Esophagus squamous epithelium (tissue), 5 donors: ENCODE measurements at places on chromosomes 2 and 18.

DNA sequence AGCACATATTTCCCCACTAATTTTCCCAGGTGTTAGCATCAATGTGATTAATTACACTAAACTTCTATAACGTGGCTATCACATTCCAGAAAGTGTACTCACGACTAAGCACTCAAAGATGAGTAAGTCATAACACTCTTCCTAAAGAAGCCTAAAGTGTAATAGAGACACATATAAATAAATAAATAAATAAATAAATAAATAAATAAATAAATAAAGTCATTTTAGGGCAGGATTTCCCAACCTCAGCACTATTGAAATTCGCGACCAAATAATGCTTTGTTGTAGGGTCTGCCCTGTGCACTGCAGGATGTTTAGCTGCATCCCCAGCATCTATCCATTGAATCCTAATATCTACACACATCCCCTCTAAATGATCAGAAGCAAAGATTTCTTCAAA lies 390.9 kb downstream of the CDH7 start:
- no peak for DNase-seq

DNA sequence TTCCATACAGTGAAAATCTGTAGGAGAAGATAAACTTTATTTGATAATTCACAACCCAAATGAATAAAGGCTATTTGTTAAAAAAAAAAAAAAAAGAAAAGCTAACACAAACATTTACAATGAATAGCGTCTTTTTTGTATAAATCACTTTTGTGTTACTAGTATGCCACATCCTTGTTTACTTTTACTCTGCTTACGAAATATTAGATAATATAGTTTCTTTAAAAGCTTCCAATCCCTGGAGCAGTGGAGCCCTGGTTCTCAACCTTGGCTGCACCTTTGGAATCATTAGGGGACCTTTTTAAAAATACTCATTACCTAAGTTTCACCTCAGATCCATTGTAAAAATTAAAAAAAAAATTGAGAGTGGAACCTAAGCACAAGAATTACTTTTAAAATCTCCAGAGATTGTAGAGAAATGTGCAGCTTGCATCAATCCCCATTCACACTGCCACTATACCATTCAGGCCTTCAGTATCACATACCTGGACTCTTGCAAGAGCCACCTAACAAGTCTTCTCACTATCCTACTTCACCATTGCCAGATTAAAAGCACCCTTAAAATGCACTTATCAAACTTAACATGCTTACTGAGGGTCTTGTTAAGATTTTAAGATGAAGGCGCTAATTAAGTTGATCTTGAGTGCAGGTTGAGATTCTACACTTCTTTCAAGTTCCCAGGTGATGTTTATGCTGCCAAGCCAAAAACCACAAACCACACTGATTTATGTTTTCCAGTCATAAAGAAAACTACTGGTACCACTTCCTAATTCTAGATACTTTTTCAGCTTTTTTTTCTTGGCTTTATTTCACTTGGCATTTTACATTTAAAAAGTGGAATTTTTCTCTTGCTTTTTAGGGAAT lies 59.7 kb upstream of the ZC3H15 start:
- DNase-seq: no peak

DNA sequence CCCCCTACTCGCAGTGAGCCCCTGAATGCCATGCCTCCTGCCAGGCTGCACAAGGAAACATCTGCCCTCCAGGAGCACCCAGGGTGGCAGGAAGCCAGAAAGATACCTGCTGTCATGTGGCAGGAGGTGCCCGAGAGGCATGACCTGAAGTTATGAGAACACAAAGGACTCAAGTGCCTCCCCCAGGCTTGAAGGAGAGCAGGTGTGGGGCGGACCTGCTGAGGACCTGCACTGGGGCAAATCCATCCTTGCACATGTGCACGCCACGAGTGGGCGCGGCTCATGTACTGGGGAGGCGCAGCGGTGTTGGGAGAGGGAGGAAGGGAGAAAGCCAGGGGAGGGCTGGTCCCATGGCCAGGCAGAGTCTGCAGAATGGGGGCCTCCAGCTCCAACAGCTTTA lies 26.9 kb downstream of the SDC1 start:
- no peak for DNase-seq

DNA sequence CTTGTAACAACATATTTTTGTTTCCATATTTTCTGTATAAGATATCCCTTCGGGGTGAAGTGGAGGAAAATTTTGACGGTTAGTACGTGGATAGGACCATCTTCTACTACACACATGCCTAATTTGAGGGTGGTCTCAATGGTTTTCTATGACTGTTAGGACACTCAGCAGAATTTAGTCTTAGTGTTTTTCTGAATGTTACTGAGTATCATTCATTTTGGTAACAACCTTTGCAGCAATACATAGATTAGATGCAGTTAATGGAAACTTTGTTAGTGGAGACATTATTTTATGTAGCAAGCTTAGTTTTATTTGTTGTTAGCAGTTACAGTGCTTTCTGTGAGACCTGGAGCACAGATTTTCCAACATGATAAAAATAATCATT lies 1.6 kb downstream of the ITGAV start:
- DNase-seq: no peak

DNA sequence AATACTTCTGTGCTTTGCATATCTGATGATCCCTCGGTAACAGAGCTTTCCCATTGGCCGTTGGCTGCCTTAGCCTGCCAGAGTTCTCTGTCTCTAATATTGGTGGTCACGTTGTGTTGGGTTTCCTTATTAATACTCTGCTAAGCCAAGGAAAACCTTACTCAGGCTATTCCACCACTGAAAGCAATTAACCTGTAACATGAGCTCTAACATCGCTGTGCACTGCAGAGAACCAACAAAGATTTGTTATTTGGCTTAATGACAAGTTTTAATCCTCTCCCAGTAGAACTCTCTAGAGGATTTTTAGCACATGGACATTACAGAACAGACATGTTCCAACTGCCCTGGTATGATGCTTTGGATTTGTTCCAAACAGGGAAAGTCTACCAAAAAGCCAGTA lies 825.9 kb upstream of the POU3F3 start:
- DNase-seq: no peak

DNA sequence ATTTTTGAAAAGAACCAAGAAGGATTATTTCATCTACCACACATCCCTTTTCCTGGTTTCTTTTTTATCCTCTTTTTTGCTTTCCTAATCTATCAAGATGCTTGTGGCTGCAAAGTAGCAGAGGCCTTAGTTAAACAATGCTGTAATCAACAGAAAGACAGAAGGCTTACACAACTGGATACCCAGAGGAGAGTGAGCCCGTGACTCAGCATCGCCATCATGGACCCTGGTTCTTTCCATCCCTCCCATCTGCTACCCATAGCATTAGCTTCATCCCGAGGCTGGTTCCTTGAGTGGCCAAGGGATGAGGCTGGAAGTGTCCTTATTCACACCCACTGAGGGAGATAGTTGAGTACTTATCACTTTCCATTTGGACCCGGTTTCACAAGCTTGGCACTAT lies 7.5 kb upstream of the HAAO start:
- no peak for DNase-seq

DNA sequence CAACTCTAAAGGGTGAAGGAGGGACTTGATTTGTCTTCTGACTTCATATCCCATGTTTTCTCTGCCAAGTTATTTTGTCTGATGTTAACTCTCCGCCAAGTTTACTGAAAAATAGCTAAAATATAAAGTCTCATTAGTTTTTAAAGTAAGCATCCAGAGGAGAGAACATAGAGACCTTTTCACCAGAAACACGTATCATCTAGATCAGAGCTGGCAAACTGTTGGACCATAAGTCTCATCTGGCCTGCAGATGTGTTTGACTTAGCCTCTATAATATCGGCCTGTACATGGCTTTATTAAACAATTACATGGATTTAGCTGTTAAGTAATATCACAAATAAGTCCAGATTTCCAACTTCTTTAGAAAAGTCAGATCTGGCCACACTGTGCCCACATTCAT lies 182.6 kb downstream of the PLCL1 start:
- DNase-seq: no peak

DNA sequence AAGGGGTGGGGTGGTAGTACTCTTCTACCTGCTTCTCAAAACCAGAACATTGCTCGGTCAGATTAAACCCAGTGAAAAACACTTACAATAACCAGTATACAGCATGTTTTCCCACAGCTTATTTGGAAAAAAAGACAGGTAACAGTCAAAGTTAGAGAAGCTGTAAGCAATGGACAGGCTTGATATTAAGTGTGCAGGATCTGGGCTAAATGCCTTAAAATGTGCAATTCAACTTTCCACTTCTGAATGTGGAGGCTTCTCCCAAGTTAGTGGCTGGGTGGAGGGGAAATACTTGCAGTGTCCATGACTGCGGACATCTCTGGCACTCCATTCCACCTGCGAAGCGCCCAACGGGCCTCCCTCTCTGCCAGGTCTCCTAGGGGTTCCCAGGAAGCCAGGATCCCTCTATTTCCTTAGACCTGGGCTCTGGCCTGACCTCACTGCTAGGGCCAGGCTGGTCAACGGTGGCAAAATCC lies 5.3 kb downstream of the ZEB2 start:
- DNase-seq: no peak

- no peak for DNase-seq
Observed at GRCh38 chr2:157363612-157364101, 38.0 kb upstream of the ERMN start.

DNA sequence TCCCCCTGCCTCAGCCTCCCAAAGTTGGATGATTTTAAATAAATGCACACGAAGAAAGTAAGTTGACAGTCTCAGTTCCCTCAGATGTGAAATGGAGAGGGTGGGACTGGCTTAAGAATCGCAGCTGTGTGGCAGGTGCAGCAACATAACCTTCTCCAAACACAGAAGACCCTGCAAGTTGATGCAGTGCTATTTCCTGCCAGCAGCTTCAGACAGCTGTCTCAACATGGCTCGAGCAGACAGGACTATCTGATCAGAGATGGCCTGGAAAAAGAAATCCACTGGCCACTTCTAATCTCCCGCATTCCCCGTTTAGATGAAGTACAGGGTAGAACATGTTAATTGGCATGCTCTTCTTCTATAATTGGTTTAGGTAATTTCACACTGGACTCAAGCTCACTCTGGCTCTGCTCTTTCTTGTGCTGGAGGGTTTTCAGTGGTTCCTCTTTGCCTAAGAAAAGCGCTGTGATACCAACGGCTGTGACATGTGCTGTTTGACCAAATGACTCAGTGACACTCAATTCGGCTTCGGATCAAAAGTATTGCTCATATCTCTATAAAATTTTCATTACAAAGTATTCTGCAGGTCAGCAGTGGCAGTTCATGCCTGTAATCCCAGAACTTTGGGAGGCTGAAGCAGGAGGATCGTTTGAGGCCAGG lies 40.2 kb downstream of the MYOM1 start:
- no peak for DNase-seq

DNA sequence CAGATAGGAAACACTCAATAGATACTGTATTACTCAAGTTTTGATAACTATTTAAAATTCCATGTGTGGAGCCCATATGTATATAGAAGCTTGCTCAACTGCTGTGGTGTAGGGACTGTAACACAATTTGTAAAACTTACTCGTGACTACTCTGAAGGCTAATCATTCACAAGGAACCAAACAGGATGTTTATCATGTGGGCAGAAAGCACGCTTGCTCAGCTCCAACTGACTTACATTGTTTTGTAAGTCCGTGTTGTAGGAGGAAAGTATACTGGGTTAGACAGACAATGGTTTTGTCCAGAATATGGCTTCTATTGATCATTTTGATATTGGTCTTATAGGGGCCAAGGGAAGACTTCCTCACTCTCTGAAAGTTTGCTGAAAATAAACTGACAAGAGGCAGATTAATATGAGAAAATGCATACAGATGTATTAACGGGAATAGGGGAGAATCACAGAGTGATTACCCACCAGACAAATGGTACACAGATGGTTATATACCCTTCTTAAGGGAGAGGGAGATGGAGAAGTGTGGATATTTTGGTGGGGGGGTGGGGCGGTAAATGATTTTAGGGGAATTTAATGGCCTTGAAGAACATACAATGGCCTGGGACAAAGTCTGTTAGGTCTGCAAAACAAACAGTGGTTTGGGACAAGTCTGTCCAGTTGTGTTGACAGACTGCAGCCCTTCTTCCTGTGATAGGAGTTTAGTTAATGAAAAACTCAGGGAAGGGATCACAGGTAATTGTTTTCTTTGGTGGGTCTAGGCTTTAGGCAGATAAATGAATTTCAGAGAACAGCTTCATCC lies 259.3 kb upstream of the SP5 start:
- no peak for DNase-seq

DNA sequence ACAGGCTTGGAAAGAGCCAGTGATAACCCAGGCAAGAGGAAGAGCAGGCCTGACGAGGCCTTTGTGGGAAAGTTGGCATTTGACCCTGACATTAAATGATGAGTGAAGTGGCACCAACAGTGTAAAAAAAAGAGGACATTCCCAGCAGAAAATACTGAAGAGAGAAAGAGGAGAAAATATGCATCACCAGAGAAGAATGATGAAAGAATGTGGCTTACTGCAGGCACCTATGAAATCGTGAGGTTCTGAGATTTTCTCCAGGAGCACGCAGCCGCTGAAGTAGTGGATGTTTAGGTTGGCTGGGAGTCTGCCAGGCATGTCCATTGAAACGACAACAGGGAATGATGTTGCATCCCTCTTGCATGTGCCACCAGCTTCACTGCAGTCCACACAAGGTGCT lies 13.8 kb downstream of the EHD3 start:
- no peak for DNase-seq

DNA sequence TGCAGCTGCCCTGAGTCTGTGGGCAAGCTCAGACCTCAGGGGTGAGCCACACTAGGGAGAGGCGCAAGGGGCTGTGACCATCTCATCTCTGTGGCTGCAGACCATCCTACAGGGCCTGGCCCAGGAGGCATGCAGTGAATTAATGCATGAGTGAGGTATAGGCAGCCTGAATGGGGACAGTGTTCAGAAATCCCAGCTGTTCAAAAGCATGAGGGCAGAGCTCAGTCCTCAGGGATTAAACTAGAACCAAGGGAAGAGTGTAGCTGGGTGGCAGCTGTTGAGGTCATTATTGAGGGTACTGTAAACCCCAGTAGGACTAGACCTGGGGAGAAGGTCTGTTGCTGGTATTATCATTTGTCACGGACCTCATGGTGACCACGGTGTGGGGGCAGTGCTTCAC lies 17.0 kb downstream of the TMEM177 start:
- no peak for DNase-seq
